Fibroblast of skin of left quadriceps (primary cell): ENCODE measurements at places on chromosomes 7 and 10.
A peak's percentile ranks its signal among the peaks of the same experiment; 100 is the strongest.

GRCh38 chr7:86908948-86909347, 150.5 kb downstream of the ELAPOR2 start:
- DNase-seq, result no peak

- DNase-seq, result no peak
Observed at GRCh38 chr10:129140921-129141885, 325.8 kb upstream of the MGMT start.

GRCh38 chr10:123458933-123459332, 207.2 kb upstream of the GPR26 start:
- DNase-seq, result no peak

GRCh38 chr7:6232116-6232515, 40.3 kb downstream of the CYTH3 start:
- DNase-seq, result no peak

DNA sequence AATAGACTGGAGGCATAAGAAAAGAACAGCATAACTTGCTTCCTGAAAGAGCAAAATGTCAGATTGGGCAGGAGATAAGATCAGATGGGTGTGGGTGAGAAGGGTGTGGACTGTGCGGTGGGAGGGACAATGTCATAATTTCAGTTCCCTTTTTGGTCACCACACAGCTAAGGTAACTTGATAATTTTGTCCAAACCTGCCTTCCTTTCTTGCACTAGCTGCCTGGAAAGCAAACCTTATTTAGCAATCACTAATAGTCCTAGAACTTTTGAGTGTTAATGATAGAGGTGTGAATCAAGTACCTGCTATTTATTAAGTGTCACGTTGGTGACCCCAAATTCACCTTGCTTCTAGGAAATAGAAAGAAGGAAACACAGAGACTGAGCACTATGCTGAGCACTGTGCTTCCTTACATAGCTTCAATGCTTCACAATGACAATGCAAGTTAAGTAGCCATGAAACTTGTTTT, 72.4 kb upstream of the SP4 start:
- no peak for DNase-seq

GRCh38 chr7:36957620-36958019, 233.3 kb upstream of the AOAH start:
- no peak for DNase-seq

DNA sequence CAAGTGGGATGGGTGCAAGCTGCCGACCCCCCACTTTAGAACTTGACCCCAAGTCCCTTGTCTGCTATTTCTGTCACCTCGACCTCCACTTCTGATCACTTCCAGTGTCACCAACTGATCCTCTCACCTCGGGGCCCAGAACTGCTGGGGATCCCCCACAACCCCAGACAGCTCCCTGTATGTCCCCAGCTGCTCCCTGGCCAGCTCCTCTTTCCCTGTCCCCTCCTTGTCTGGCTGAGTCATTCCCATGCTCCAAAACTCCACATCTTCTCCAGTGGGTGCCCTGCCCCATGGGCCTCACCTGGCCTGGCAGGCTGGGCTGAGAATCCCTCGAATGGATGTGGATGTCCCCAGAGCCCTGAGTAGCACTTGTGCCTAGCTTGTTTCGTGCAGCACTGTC, 154.3 kb upstream of the PCBD1 start:
- no peak for DNase-seq

DNA sequence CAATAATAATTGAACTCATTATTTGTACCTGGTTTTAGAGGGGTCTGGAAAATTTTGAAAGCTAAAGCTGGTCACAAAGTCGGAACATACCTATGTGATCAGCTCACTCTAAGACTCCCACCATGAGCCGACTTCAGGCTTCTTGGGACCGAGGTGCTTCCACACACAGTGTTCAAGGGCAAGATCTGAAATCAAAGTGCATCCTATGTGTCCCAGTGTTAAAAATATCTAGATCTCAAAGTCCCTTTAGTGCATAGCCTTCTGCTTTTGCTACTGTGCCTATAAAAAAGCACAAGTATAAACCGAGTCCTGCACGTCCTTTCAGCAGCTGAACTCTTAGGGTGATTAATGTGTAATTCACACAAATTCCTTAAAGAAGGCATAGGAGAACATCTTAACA, 43.5 kb upstream of the FXYD4 start:
- DNase-seq, result no peak

- DNase-seq, result peak; percentile 51
Observed at GRCh38 chr7:6317797-6318438, 45.5 kb upstream of the CYTH3 start.

- DNase-seq, result peak; percentile 70
Observed at GRCh38 chr10:58577437-58577777, 64.7 kb downstream of the BICC1 start.

- DNase-seq, result peak; percentile 69
Observed at GRCh38 chr10:49139846-49140195, 6.0 kb upstream of the FAM170B start.

DNA sequence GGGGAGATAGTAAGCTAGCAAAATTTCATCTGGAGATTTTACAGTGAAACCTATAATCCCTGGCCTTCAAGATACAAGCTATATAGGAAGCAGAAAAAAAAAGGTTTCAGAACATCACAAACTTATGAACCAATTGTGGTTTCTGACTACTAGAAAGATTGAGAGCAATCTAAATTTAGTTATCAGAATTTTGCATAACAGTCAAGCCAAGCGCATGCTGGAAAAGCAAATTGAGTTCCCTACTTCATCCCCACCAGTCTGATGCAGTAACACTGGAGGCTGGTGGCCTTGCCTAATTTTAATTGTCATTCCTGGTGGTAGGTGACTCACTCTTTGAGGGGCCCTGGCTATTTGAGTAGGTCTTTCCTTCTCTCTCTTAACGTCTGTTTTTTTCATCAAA, 46.3 kb upstream of the ELMO1 start:
- DNase-seq, result no peak

DNA sequence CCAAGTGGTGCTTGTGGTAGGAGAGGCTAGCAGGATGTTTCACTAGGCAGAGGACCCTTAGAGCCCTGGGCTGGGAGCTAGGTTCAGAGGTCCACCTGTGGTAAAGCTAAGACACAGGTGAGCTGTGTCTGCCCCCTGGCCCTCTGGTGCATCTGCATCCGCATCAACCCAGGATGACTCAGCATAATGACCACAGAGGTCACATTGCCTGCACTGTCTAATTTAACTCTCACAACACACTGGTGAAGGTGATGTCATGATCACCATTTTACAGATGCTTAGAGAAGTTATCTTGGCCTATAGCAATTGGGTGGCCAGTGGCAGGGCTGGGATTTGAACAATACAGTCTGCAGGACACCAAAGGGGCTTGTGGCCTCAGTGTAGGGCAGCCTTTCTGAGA, 33.1 kb downstream of the HABP2 start:
- no peak for DNase-seq

DNA sequence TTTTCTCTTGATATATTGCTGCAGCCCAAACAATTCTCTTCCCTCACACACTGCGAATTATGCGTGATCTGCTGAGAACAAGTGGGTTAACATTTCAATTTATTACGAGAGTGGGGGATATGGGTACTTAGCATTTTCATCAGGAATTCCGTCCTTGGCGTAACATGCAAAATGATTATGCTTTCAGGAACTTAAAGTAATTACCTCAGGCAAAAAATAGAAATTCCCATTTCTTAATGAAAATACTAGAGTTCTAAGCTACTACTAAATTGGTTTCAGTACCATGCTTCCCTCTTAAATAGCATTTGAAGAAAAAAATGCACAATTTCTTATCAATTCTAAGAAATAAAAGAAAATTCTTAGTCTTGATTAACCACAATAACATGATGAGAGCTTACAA, 213.5 kb downstream of the GPAM start:
- no peak for DNase-seq

DNA sequence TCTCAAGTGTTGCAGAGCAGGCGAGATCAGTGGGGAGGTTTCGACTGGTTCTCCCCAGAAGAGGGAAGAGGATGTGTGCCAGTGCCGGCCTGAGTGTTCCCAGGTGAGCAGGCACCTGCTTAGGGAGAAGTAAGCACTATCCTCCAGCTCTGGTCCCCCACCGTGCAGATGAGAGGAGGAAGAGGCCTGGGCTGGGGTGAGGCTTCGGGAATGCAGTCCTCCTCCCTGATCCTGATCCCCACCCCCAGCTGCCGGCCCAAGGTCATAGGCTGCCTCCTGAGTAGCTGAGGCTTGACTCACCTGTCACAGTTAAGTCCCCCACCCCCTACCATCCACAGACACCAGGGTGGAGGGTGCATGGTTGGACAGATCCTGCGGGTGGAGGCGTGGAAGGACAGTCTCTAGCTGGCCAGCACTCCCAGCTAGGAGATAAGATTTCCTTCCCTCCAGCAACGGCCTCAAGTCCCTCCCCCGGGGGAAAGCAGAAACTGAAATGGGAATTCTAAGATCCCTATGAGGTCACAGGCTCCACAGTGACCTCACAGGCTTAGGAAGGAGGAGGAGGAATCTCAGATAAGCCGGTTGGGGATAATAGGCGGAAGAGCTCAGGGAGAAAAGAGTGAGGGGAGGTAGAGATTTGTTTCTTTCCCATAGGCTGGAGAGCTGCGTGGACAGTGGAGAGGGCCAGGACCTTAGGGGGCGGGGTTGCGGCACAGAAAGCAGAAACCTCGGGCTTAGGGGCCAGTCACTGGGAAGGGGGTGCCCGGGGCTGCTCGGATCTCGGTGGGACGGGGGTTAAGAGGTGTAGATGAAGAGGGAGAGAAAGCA, 1.0 kb downstream of the LRCH4 start:
- DNase-seq, result no peak

GRCh38 chr7:122380992-122381391, 76.4 kb upstream of the FEZF1 start:
- DNase-seq, result no peak

- DNase-seq, result no peak
Observed at GRCh38 chr10:121080281-121080891, 229.2 kb downstream of the WDR11 start.

DNA sequence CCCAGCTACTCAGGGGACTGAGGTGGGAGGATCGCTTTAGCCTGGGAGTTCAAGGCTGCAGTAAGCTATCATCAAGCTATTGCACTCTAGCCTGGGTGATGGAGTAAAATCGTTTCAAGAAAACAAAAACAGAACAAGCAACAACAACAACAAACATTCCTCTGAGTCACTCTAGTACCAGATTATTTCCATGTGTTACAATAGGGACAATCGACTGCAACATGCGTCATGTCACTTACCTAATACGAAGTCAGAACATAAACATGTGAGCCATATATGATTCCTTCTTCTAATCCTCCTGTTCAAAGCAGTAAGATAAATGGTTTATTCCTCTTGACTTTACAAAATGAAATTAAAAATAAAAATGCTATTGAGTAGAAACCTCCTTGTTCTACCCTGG, 57.3 kb downstream of the ZNF438 start:
- no peak for DNase-seq

GRCh38 chr7:73622909-73623797, 1.2 kb downstream of the MLXIPL start:
- no peak for DNase-seq

- DNase-seq, result no peak
Observed at GRCh38 chr10:86944471-86944870, 12.9 kb downstream of the MMRN2 start.

GRCh38 chr10:35781643-35782035, 139.5 kb upstream of the FZD8 start:
- DNase-seq, result no peak

- DNase-seq, result no peak
Observed at GRCh38 chr7:102434039-102434486, 688 bp downstream of the ORAI2 start.

DNA sequence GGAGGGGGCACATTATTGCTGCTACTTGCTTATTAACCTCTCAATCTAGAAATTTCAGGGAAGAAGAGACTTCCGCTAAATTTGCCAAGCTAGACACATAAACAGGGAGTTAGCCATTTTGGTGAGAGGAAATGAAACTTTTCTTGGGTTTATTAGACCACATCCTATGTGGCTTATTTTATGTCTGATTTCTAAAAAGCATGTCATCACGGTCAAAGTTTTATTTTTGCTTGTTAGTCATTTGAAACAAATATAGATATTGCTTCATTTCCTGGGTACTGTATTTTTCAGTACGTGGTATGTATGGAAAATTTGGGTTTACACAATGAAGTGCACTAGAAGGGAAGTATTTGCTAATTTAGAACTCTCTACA, 144.1 kb downstream of the TCF7L2 start:
- DNase-seq, result peak; percentile 57

DNA sequence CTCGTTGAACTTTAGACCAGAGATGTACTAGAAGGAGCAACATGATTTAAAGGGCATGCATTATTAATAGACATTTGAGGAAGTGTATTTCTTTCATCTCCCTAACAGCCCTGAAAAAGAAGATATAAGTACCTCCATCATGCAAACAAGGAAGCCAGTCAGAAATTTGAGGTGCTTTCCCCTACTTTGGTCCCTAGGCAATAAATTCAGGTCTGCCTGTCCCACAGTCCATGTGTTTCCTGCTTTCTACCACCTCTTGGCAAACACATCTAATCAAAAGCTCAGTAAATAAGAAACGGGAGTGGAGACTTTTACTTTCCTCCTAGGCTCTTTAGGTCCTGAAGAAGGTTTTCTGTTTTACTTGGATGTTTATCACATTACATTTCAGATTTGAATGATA, 5.2 kb upstream of the SEMA3C start:
- DNase-seq, result no peak

GRCh38 chr10:75202321-75203045, 8.1 kb upstream of the VDAC2 start:
- DNase-seq, result peak; percentile 30

GRCh38 chr10:117477961-117478670, 64.4 kb upstream of the EMX2 start:
- peak; percentile 93 for DNase-seq

DNA sequence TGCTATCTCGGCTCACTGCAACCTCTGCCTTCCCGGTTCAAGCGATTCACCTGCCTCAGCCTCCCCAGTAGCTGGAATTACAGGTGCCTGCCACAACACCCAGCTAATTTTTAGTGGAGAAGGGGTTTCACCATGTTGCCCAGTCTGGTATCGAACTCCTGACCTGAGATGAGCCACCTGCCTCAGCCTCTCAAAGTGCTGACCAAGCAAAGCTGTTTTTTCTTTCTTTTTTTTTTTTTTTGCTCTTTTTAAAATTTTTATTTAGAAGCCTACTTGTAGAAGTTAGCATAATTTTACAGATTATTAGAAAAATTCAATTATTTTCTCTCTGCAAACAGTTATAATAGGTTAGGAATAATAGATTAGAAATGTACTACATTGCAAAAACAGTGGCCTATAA, 1.2 kb upstream of the FGFBP3 start:
- no peak for DNase-seq

DNA sequence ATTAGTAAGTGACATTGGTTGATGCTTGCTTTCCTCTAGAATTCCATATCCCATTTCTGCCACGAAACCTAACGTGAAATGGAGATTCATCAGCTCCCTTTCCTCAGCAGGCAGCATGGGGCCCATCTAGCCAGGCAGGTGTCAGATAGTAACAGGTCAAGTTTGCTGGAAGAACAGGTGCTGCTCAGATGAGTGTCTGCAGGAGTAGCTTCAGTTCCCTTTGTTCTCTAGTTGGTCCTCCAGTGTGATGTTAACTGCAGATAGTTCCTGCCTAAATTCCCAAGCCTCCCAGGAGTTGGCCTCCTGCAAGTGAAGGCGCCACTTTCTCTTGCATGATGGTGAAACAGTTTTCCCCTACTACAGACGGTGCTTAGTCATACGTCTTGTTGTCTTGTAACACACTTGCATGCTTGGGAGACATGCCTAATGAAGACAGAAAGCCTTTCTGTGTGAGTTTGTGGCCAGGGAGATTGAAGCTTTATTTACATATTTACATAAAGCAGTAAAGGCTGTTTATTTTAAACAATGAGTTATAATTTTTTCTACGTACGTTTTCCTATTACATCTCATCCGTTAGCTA, 175.4 kb downstream of the CHN2 start:
- DNase-seq, result no peak

GRCh38 chr10:114265392-114266053, 26.5 kb downstream of the VWA2 start:
- no peak for DNase-seq

- peak; percentile 16 for DNase-seq
Observed at GRCh38 chr7:67913604-67914003, 917.0 kb downstream of the TYW1 start.
